ENCODE measurements at places on chromosomes 7 and 10. TPM values are rescaled to one million over a fixed set of nuclear protein-coding genes. Genes with fewer than 3 reads are reported as not detected.

KLLN gene
- not detected for polyA plus RNA-seq

DNA sequence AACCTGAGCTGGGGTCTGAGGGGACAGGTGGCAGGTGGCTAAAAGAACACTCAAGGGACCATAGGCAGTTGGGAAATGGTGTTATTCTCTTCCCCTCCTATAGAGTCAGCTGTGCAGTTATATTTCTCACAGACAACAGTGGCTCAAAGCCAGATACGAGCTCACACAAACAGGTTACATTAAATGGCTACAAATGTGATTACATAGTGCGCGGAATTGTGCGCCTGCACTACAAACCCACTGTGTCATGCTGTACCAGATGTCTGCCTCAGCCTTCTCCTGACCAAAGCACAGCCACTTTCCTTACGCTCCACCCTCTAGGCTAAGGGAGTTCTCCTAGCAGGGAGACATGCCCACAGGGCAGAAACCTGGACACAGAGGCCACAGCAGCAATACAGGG lies 387.2 kb downstream of the CNTNAP2 start:
- DNase-seq = no peak

- no peak for DNase-seq
Measured at GRCh38 chr10:1633783-1634182, 103.5 kb downstream of the ADARB2 start.

GRCh38 chr7:128154504-128154903 lies 86.6 kb upstream of the LEP start:
- DNase-seq = no peak

- no peak for DNase-seq
Measured at GRCh38 chr7:135917721-135918120, 59.4 kb downstream of the MTPN start.

GRCh38 chr10:35874311-35875015 lies 232.4 kb upstream of the FZD8 start:
- no peak for DNase-seq

All from immature natural killer cell (primary cell).